RPMI8226 (cell line): ENCODE measurements at places on chromosomes 3 and 15.

GRCh38 chr15:85475711-85476110 is 95.3 kb downstream of the AKAP13 start:
- DNase-seq, result no peak

- DNase-seq, result no peak
These were observed 3.0 kb upstream of the IFT57 start for GRCh38 chr3:108225221-108225620.

- DNase-seq, result no peak
These were observed 50.3 kb downstream of the LSM3 start for GRCh38 chr3:14228681-14229470.

- no peak for DNase-seq
These were observed 332.9 kb upstream of the ARRDC4 start for GRCh38 chr15:97627634-97628033.

DNA sequence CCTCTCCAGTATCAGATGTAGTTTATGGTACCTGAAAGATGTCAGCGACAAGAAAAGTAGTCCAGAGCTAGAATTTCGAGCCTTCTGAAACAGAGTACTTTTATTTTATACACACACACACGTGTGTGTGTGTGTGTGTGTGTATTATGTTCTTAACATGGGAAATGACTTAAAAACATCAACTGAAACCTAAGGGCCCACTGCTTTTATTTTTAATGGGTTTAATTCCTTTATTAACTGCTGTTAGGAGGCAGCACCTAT is 1.9 kb downstream of the TCF12 start:
- no peak for DNase-seq

DNA sequence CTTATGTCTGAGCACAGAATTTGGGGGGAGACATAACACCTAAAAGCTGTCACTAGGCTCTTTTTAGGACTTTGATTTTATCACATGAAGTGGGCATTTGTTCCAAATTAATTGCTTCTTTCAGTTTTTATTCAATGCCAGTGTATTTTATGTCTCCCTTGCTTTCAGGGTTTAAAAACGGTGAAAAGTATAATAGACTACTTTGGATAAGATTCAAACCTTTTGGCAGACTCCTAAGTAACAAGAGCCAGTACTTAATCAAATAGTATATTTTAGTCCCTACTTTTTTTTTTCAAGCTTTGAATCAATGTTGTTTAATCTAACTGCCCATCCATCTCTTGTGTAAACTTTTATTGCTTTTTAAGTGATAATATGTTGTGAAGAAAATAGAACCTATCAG is 847.2 kb upstream of the DPPA4 start:
- DNase-seq, result no peak

- DNase-seq, result no peak
These were observed 61.0 kb downstream of the OCA2 start for GRCh38 chr15:28037969-28038590.

GRCh38 chr3:132682201-132682600 is 22.1 kb downstream of the UBA5 start:
- no peak for DNase-seq

DNA sequence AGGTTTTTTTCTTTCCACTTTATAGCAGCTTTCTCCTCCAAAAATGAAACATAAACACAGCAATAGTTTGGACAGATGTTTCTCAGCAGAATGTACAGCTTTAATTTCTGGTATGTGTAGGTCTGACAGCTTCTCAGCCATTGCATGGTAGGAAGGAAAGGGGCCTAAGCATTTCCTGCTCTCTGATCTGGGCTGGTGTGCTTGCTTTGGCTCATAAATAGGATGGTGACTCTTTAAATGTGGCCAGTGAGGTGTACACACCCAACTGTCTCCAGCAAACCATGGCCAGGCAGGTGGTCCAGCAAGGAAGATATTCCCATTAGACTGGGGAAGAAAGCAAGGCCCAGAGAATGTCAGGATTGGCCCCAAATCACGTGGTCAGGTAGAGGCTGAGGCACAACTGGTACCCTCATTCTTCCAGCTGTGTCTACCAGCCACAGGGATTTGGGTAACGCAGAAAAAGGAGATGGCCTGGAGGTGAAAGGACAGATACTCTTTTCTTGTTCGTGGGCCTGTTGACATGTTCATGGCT is 52.1 kb downstream of the ITGA11 start:
- no peak for DNase-seq

DNA sequence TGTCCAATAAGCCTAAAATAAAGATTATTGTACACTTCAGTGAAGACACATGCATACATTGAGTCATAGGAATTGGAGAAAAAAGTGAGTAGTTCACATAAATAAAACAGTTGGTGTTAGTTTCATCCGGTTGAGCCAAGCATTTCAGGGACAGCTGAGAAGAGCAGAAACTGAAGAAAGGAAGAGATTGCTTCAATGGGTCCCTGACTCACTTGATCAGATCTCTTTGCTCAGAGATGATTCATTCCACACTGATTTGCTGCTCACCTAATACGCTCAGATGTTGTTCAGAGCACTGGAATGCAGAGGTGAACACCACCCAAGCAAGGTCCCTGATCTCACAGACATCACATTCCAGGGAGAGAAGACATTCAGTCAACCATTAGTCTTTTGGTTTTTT is 93.7 kb downstream of the RAD18 start:
- DNase-seq, result no peak

GRCh38 chr3:186299327-186299726 is 62.7 kb downstream of the DGKG start:
- no peak for DNase-seq

GRCh38 chr3:132622148-132622547 is 25.1 kb downstream of the ACKR4 start:
- no peak for DNase-seq

DNA sequence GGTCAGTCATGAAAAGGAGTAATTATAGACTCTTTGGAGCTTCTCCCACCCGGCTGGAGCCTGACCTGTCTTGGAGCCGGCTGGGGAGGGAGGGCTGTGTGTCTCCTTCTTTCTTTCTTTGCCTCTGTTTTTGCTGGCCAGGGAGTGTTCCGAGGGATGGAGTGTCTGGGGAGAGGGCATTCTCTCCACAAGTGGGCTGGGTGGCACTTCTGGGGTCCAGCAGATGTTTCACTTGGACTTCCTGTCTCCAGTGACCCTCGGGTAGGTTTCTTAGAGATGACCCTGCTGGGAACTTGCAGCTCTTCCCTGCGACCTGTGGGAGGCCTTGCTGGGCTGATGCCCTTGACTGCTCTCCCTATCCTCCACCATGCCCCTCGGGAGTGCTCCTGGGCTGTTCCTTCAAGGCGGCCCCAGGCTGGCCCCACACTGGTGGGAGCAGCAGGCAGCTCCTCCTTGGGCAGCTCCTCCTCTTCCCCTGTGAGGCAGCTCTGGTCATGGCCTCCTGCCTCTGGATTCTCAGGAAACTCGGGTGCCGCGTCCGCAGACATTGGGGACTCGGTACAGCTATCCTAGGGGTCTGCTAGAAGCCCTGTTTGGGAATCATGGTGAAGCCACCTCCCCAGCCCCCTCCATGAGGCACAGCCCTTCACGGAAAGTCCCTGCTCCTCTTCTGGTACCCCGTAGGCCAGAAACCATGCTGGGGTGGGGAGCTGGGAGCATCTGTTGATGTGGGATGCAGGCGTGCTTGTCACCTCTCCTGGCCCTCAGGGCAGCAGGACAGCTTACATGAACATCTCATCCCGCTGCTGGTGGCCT is 44.9 kb downstream of the APBA2 start:
- no peak for DNase-seq

DNA sequence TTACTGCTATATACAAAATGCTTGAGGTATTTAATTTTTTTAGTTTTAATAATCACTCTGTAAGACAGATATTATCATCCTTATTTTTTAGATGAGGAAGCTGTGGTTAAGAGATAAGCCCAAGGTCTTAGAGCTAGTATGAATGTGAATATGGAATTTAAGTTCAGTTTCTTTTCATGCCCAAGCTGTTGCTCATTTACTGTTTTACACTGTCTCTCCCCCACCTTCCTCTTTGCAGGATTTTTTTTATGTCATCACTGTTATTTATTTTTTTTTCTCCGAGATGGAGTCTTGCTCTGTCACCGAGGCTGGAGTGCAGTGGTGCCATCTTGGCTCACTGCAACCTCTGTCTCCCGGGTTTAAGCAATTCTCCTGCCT is 22.5 kb downstream of the MAP2K5 start:
- no peak for DNase-seq

GRCh38 chr3:53841296-53841695 is 4.9 kb downstream of the CHDH start:
- DNase-seq, result no peak

- DNase-seq, result no peak
These were observed 39.1 kb downstream of the MYO1E start for GRCh38 chr15:59333401-59334075.

- DNase-seq, result no peak
These were observed 955.6 kb downstream of the ROBO1 start for GRCh38 chr3:78812166-78812565.

- DNase-seq, result no peak
These were observed 186.3 kb upstream of the GPR149 start for GRCh38 chr3:154616298-154616697.

GRCh38 chr15:71348597-71348996 is 233.3 kb downstream of the THSD4 start:
- DNase-seq, result no peak

- no peak for DNase-seq
These were observed 82.4 kb downstream of the WWTR1 start for GRCh38 chr3:149575213-149575960.

DNA sequence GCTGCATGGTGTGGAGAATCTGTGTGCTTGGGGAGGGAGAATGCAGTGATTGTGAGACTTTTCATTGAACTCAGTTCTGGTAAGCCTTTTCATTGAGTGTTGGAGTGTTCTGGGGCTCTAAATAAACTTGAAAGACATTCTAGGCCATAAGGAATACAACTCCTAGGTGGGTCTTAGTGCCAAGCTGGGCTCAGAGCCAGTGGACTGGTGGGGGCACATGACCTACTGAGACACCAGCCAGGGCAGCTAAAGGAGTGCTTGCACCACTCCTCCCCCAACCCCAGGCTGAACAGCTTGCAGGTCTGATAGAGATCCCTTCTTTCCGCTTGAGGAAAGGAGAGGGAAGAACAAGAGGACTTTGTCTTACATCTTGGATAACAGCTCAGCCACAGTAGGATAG is 21.7 kb upstream of the KPNA4 start:
- no peak for DNase-seq

DNA sequence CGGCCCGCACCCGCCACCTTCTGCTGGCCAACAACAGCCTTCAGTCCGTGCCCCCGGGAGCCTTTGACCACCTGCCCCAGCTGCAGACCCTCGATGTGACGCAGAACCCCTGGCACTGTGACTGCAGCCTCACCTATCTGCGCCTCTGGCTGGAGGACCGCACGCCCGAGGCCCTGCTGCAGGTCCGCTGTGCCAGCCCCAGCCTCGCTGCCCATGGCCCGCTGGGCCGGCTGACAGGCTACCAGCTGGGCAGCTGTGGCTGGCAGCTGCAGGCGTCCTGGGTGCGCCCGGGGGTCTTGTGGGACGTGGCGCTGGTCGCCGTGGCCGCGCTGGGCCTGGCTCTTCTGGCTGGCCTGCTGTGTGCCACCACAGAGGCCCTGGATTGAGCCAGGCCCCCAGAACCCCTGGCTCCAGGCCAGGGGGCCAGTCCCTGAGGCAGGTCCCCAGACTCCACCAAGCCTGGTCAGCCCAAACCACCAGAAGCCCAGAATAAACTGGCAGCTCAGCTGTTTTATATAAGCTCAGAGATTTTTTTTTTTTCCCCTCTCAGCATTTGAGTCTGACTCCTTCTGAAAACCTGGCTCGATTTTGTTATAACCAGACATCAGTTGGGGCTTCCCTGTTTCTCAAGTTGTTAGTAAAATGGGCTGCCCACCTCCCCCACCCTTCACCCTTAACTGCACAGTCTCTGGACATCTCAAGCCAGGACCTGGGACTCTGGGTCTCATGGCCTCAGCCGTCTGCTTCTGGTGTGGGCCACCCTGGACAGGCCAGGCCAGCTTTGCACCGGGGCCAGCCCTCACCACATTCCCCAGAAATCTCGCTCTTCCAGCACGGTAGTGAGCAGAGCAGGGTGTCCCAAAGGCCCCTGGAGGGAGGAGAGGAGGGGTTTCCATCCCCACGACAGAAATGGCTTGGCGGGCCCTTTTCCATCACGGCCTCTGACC is 1.6 kb downstream of the GP9 start:
- no peak for DNase-seq

GRCh38 chr3:197261164-197261509 is 37.3 kb downstream of the DLG1 start:
- no peak for DNase-seq

GRCh38 chr3:195441476-195441991 is 1.3 kb downstream of the ACAP2 start:
- peak; percentile 30 for DNase-seq

- no peak for DNase-seq
These were observed 83.4 kb downstream of the CD200R1L start for GRCh38 chr3:112763258-112763657.

DNA sequence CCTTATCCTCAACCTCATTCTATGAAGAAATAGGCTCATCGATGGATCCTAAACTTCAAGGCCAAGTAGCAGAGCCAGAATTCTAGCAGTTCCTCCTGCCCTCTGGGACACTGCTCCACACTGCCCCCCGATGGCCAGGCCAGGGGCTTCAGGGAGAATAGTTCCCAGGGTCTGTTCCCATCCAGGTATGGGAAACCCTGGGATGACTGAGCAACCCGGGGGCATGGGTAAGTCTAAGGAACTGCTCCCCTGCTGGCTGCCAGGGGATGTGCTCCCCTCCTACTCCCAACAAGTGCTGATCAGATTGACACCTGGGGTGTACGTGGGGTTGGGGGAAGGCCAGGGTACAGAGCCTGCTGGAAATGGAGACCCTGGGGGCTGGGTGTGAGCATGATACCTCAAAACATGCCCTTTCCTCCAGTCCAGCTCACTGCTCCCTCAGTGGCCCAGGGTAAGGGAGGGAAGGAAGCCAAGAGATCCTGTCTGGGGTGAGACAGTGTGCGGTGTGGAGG is 7.6 kb downstream of the ULK3 start:
- peak; percentile 59 for DNase-seq

- DNase-seq, result no peak
These were observed 21.7 kb downstream of the MELTF start for GRCh38 chr3:197007953-197008352.

- DNase-seq, result no peak
These were observed 49.1 kb downstream of the NR1D2 start for GRCh38 chr3:23994244-23994569.

DNA sequence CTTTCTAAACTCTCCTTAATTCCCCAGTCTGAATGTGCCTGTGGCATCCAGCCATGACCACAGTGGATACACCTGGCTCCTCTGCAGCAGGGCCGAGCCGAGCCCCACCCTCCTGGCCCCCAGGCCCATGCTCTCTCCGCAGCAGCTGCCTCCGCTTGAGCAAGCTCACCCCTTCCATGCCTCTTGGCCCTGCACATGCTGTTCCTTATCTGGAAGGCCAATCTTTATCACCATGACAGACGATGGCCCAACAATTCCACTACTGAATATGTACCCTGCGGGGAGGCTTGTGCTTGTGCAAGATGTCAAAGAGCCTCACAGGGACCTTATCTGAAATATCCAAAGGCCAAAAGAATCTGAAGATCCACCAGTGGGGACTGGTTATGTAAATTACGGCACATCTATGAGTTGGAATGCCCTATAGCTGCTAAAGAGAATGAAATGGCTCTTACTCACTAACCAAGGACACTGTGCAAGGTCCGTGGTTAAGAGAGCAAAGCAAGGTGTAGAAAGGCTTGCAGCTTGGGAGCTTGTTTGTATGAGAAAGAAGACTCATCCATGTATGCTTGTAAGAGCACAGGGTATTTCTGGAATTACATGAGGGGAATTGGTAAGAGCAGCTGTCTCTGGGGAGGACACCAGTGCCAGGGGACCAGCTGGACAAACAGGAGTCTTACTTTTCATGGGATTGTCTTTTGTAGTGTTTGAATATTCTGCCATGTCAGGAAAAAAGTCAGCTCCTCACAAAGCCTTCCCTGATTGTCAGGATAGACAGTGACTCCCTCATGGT is 55.2 kb downstream of the WNT7A start:
- DNase-seq, result no peak

- DNase-seq, result no peak
These were observed 114.3 kb downstream of the STAC start for GRCh38 chr3:36494461-36495109.
